Mesothelial cell of epicardium (in vitro differentiated cells): ENCODE measurements at places on chromosomes 4 and X. TPM values are rescaled to one million over a fixed set of nuclear protein-coding genes. Genes with fewer than 3 reads are reported as not detected.

DNA sequence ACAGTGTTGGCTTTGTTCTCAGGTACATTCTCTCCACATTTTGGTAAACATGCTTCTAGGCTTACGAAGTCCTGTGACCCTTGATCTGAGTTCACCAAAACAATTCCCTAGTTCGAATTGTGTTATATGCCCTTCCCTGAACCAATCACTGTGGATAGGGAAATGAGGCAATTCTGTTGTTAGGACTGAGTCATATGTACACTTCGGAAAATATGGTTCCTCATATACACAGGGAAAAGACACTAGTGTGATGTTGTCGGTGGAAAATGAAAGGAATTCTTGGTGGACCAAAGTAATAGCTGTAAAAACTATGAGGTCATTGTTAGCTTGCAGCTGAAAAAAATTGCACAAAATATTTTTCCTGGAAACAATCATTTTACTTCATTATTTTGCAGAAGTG, 46.6 kb upstream of the MAGEC2 start:
- DNase-seq, result no peak

GRCh38 chrX:9846631-9847030, 60.4 kb downstream of the SHROOM2 start:
- no peak for DNase-seq

- no peak for DNase-seq
Measured at GRCh38 chrX:48684134-48684533, 535 bp downstream of the WAS start.

- DNase-seq, result no peak
Measured at GRCh38 chr4:177473991-177474390, 31.8 kb upstream of the AGA start.

- DNase-seq, result no peak
Measured at GRCh38 chrX:40445691-40446090, 135.1 kb upstream of the ATP6AP2 start.

- DNase-seq, result no peak
Measured at GRCh38 chr4:6115342-6115741, 85.0 kb downstream of the JAKMIP1 start.

GRCh38 chr4:48342606-48342880, 1.2 kb downstream of the SLAIN2 start:
- DNase-seq, result no peak

DNA sequence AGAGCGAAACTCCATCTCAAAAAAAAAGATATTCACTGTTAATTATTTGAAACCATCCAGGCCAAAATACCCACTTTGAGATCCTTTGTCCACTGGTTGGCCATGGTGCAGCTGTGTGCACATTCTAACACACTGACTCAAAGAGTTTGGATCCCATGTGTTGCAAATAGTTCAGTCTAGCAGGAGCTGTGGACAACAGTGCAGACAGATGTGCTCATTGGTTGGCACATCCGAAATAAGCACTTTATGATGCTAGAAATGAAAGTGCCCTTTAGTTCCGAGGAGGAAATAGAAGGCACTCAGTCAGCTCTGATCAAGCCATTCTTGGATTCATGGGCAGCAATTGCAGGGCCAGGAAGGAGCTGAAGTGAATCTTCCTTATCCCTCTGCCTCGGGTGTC, 63.0 kb upstream of the TMEM150C start:
- no peak for DNase-seq

GRCh38 chr4:44985152-44985551, 258.8 kb upstream of the GNPDA2 start:
- DNase-seq, result no peak

GRCh38 chr4:140046016-140046415, 108.0 kb downstream of the MAML3 start:
- DNase-seq, result no peak

DNA sequence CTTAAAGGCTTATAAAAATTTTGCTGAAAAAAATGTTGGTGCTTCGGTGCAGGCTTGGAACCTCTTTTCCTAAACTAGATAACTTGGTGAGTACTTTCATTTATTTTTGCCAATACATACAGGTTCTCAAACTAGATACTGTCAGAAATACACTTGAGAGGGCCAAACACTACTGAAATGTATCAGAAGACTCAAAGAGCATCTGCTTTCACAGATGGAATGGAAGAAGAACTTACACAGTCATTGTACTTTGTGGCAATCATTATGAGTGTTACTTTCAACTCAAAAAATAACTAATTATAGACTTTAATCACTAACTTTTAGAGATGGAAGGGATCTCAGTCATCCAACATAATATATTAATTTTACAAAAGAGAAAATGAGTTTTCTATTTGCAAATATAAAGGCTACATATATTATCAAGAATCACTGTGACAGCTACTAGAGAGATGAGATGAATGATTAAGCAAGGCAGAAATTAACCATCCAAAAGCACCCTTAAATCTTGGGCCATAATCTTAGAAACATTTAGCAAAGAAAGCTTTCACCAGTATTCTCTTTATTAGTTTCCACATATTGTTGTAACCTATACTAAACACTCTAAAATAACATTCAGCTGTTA, 1.0 kb downstream of the ENAM start:
- DNase-seq, result no peak

GRCh38 chr4:100421361-100421978, 96.4 kb downstream of the EMCN start:
- no peak for DNase-seq

DNA sequence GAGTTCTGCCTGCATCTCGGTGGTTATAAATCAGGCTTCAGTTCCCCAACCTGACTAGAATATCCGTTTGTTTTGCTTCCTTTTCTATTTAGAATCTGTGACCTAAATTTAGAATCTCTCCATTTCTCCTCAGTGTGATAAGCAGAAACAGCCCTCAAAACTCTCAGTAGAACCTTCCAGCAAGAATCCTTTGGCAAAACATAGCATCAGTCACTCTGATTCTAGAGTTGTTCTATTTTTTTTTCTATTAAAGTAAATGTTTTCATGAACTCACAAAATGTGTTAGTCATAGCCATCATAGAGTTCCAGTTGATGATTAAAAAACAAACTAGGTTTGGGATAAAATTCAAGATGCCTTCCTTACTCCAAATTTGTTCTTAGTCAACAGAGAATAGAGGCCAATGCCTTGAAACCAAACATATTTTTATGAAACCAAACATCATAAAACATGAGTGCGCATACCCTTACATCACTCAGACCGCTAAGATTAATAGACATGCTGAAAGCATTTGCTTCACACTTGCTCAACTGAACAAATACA, 13.2 kb upstream of the C1QTNF7 start:
- no peak for DNase-seq

DNA sequence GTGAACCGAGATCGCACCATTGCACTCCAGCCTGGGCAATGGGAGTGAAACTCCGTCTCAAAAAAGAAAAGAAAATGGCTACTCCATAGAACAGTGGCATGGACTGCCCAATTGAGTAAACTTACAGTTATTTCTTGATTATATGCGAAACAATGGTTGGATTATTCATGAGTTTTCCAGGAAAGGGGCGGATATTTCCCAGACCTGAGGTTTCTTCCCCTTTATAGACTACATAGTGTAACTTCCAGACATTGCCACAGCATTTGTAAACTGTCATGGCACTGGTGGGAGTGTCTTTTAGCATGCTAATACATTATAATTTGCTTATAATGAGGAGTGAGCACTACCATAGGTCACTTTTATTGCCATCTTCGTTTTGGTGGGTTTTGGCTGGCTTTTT, 14.1 kb upstream of the MRPL1 start:
- no peak for DNase-seq

DNA sequence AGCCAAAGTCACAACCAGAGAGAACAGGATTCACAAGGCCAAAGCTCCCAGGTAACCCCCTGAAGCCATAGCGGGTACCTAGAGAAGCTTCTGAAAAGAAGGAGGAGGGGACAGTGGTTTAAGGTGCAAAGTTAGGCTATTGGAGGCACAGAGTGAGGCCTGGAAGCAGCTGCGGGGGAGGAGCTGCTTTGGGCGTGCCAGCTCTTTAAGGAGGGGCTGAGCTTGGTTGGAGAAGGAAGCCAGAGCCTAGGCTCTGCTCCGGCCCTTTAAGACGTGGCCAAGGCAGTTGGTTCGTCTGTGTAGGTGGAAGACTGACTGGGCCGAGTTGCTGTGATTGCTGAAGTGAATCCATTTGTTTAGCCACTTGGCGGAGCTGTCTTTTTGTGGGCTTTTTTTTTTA, 1.5 kb downstream of the KLF8 start:
- DNase-seq, result no peak

DNA sequence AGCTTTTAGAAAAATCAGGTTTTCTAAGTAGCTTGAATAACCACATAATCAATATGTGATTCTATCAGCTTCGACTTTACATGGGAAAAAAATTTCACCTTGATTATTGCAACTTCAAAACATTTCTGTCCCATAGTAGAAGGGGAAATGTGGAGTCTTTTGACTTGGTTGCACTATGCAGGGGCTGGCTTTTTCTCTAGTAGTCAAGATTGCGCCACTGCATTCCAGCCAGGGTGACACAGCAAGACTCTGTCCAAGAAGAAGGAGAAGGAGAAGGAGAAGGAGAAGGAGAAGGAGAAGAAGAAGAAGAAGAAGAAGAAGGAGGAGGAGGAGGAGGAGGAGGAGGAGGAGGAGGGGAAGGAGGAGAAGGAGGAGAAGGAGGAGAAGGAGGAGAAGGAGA, 84.9 kb downstream of the MAML3 start:
- DNase-seq, result no peak

DNA sequence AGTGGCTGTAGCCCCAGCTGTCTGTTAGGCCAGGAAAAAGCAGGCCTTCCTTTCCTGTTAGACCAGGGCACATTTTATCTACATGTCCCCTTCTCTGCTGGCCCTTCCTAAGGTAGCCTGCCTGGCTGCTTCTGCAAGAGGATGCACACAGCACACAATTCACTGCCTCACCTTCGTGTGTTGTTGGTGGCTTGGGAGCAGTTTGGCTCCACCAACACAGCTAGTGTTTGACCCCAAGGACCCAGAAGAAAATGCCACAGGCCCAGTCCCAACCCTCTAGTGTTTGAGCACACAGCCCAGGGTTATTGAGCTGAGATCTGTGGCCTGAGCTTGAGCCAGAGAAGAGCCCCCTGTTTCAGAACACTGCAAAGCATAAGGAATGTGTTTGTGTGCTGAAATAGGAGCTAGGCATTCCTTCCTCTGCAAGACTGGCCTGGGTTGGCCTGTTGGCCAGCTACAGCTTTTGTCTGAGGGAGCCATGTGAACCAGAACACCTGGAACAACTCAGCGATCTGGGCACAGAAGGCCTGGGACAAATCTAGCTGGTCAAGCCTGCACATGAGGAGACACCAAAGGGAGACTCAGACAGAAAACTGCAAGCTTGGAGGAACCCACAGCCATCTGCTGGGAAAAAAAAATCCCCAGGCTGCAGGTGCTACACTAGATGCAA, 26.4 kb downstream of the MAGEE1 start:
- DNase-seq, result no peak

DNA sequence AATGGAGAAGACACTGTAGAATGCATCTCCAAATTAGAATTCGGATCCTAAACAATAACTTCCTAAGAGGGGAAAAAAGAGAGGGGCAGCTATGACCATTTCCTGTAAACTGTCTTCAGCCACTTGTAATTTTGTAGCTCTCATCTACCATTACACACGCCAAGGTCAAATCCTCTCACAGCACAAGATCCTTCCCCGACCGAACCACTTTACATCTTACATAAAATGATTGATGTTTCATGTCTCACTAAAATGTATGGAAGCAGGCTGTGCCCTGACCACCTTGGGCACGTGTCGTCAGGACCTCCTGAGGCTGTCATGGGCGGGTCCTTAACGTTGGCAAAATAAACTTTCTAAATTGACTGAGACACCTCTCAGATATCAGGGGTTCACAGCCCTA, 24.1 kb upstream of the PBDC1 start:
- DNase-seq, result no peak

DNA sequence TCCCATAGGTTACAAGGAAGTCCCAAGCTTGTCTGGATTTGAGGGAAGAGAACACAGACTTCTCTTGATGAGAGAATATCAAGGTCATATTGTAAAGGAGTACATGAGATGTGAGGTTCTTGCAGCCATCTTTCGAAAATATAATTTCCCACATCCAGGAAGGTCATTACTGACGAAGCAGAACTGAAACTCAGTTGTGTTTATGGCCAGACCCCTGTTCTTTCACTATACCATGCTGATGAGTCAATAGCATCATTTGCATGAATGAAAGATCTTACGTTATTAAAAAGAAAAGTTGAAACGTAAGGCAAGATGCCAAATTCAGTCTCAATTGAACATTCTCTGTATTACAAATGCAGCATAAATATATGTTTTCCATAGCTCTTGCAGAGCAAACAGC, 14.2 kb upstream of the CCDC149 start:
- DNase-seq, result no peak

- no peak for DNase-seq
Measured at GRCh38 chr4:99180382-99181070, 36.4 kb upstream of the ADH4 start.

DNA sequence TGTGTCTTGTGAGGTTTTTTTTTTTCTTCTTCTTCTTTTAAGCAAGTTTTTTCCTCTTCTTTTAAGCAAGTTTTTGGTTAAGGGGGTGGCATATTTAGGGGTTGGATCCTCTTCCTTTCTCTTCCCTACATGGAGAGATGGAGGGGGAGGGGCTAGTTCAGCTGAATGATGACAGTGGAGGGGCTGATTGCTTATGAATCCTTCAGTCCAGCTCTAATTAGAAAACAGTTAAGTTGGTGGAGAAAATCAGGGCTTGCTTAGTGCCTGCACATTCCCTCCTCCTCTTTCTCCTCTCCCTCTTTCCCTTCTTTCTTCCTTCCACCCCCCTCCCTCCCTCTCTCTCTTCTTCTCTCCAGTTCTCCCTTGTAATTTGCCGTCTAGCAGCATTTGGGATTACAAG, 4.4 kb upstream of the HAND2 start:
- DNase-seq, result no peak

GRCh38 chr4:176036585-176037205, 28.9 kb upstream of the WDR17 start:
- no peak for DNase-seq

Gene PCDH18
- total RNA-seq, result 112 to 127 TPM (median 121 TPM) in 3 replicates

Gene DGKK
- 0.04 to 0.07 TPM (median 0.05 TPM) in 3 replicates for total RNA-seq

Gene USP51
- total RNA-seq, result 4.6 to 5.6 TPM (median 5.1 TPM) in 3 replicates

Gene MAGEH1
- total RNA-seq, result 35.9 to 40.2 TPM (median 40.1 TPM) in 3 replicates

Gene DOK7
- total RNA-seq, result 4.0 to 4.8 TPM (median 4.5 TPM) in 3 replicates

Gene CTAG1B
- not detected in 3 replicates for total RNA-seq

Gene FAM9C
- total RNA-seq, result 0.34 to 0.44 TPM (median 0.38 TPM) in 3 replicates

Gene RPS3A
- 2,201 to 2,319 TPM (median 2,287 TPM) in 3 replicates for total RNA-seq
